ENCODE measurements at places on chromosomes 7 and 10.

- peak; percentile 4 for DNase-seq
These were observed 30.4 kb downstream of the ZNF92 start for GRCh38 chr7:65404020-65404419.

- peak; percentile 16 for DNase-seq
These were observed 13.9 kb downstream of the CREB3L2 start for GRCh38 chr7:137987968-137988367.

DNA sequence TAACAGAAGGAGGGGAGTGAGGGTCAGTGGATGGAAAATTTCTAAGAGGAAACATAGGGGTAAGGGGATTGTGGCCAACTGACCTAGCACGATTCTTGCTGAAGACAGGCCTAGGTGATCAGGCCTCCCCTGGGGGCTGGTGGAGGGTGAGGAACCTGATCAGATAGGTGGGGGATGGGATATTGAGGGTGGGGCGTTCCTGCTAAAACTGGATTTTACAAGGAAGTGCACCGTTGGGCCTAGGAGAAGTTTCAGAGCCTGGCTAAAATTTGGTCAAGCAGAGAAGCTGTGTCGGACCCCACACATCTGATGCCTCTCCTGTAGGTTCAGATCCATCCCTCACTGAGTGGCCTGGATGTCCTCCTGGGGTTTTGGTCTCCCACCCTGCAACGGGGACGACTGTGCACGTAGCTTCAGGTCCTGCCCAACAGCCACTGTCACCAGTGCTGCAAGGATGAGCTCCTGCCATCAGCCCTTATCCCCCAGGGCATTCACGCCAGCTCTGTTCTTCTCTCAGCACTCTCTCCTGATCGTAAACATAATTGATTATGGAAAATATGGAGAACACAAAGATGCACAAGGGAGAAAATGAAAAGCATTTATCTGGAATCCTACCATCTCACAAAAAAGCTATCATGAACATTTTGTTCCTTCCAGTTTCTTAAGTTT, 89.9 kb downstream of the ADCY1 start:
- DNase-seq = no peak

DNA sequence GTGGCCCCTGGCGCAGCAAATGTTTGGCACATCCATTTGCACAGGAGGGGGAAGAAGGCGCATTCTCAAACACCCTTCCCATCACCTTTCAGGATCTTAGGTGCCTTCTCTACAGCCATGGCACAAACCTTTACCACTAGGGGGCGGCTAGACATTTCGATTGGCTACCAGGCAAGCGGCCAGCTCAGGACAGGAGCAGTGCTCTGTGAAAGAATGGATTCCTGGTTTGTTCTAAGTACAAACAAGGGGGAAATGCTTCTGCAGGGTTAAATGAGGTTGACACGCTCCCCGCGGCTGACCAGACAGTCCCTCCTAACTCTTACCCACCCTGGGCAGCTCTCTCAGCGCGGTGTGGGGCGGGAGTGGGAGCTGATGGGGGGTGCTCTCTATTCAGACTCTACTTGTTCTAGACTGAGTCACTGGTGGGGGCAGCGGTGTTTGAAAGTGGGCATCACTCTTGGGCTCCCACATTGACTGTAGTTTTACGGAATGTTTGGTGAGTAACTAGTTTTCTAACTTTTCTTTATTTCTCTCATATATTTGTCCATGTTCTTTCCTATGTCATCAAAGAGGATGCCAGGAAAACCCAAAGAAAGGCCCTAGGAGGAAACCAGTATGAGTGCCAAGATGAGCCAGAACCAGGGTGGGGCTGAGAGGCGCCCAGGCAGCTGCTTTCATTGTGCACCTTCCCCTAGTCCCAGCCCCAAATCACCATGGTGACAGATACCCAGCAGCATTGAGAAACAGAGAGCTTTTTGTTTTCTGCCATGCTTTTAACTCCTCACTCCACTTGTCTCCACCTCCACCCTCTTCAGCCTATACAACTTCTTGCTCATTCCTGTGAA, 61.4 kb upstream of the GPR158 start:
- DNase-seq = peak; percentile 81

DNA sequence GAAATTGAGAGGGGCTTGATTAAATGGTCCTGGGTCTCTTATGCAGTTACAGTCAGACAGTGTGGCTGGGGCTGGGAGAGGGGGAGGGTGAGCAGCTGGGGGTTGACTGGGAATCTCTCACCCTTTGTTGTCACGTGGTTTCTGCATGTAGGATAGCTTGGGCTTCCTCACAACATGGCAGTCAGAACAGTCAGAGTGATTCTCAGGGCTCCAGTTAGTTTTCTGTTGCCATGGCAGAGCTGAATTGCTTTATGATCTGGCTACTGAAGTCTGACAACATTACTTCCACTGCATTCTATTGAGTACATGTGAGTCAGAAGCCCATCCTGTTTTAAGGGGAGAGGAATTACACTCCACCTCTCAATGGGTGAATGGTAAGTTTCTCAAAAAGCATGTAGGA, 102.7 kb downstream of the WDR11 start:
- no peak for DNase-seq

DNA sequence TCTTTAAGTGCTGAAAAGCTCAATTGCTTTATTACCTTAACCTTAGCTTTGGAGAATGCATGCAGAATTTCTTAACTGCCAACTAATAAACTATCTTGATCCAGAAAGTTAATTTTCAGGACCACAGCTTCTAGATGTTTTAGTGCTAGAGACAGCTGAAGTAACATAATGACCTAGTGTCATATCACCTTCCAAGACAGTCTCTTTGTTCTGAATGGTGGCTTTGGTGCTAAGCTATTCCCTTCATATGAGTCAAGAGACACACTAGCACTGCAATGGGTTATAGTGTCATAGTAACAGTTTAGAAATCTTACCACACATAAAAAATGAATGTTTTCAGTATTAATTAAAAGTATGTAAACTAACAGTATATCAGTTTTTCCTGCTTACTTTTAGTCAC, 115.4 kb upstream of the LRRN3 start:
- DNase-seq = no peak

All from RPMI8226 (cell line).